ENCODE measurements at places on chromosomes 12 and 14.

DNA sequence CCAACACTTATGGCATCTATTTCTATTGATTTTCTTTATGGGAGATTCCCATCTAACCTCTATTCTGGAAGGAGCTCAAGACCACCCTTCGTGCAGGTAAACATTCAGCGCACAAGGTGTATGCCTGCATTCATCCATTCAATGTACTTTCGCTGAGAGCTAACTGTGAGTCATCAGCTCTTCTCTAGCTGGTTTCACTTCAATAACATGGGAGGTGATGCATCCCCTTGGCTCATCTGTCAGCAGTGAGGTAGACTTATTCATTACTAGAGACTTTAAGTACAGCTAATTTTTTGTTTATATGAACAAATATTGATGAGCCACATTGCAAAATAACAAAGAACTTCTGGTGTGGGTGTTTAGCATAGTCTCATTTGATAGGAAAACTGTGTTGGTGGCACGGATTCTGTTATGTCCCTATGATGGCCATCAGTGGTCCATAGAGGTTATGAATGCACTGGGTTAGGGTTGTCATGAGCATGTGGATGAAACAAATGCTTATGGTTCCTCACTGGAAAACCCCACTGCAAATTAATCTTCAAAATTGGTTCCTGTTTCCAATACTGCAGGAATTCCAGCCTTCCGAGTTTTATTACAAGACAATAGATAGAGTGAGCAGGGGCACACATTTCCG lies 1151.0 kb downstream of the BCL11B start:
- DNase-seq, result no peak

GRCh38 chr14:24992624-24993360 lies 57.2 kb downstream of the STXBP6 start:
- DNase-seq, result no peak

DNA sequence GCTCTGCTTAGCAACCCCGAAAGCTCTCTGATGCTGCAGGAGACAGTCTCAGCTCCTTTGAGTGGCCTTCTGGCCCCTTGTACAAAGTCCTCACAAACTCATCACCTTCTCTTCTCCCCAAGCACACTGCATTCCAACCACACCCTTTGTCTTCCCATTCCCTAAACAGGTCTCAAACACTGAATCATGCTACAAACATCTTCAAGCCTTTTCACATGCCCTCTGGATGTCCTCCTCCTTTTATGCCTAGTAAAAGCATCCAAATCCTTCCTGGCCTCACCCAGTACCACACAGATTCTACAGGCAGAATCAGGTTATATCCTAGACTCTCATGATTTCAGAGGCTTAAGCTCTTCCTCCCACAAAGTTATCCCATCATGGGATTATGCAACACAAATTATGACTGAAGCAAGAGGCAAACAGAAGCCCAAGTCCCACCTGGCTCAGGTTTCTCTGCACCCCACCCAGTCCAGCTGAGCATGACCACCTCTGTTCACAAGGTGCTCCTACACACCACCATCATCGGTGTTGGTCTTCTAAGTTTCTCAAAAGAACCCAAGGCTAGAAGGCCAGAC lies 61.4 kb upstream of the PCED1B start:
- DNase-seq, result no peak

DNA sequence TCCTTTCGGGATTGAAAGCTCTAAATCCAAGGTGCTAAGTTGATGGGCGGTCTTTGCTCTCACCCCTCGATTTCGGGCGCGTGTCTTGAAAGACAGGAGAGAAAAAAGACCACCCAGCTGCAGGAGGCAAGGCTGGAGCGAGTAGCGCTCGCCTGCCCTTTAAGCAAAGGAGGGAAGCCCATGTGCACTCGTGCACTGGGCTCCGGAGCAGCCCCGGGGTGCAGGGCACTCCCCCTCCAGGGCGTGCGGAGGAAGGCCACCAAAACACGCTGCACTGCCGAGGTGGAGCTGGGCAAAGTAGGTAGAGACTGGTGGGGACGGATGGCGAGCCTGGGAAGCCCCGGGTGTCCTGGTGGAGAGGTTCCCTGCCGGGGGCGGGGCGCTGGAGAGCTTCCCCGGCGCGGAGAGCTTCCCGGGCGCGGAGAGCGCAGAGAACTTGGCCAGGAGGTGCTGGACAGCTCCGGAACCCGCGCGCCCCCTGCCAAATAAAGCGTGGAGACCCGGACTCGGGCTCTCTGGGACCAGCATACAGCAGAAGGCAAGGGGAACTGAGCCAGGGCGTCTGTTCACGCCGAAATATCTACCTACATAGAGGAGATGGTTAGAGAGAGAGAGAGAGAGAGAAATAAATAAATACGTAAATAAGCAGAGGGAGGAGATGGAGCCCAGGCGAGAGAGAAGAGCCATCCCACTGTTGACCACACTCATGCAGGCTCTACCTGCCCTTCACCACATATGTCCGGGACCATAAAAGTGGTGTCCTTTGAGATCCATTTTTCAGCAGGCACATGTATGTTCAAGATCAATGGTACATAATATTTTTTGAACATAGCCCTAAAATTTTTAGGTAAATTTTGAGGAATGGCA lies 662 bp upstream of the NELL2 start:
- no peak for DNase-seq

All from GDM1 (cell line).